Lung (tissue), 17 donors: ENCODE measurements at places on chromosomes 6 and 20. TPM values are rescaled to one million over a fixed set of nuclear protein-coding genes. Genes with fewer than 3 reads are reported as not detected.

- no peak overlapping the region for H3K4me3 ChIP-seq
- H3K4me1 ChIP-seq: no peaks in the 10 kb centered on the region
- DNase-seq: no peak
- no peaks in the 10 kb centered on the region for H3K27me3 ChIP-seq
Measured at GRCh38 chr6:134058622-134059366, 6.4 kb upstream of the SLC2A12 start.

The ANGPT4 gene
- total RNA-seq: 0.67 TPM

DNA sequence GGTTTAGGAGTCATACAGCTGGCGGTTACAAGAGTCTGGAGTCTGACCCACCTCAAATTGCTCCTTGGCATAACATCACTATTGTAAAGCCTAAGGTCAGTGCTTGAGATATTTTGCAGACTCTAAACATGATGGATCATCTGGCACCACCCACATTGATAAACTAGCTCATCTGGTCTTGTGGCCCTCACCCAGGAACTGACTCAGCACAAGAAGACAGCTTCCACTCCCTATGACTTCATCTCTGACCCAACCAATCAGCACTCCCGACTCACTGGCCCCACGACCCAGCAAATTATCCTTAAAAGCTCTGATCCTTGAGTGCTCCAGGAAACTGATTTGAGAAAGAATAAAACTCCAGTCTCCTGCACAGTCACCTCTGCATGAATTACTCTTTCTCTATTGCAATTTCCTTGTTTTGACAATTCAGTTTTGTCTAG, 115.9 kb downstream of the CD24 start:
- no peaks in the 10 kb centered on the region for H3K4me1 ChIP-seq
- H3K36me3 ChIP-seq: no peaks in the 10 kb centered on the region
- no peak overlapping the region for H3K27ac ChIP-seq
- DNase-seq: no peak

The GJA10 gene
- not detected for total RNA-seq

DNA sequence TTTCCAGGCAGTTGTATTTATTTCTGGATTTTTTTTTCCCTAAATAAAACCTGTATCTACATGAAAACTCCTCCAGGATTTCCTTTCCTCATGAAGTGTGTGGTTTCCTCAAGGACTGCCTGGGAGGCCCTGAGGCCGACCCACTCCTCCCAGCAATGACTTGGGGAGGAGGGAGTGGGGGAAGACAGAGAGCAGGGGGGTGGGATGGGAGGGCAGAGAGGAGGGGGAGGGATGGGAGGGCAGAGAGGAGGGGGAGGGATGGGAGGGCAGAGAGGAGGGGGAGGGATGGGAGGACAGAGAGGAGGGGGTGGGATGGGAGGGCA, 161.8 kb upstream of the AGPAT4 start:
- H3K27ac ChIP-seq: no peak overlapping the region
- H3K36me3 ChIP-seq: no peaks in the 10 kb centered on the region
- no peaks in the 10 kb centered on the region for H3K27me3 ChIP-seq
- peaks cover 3% of the 10 kb centered on the region for H3K4me1 ChIP-seq
- DNase-seq: no peak

DNA sequence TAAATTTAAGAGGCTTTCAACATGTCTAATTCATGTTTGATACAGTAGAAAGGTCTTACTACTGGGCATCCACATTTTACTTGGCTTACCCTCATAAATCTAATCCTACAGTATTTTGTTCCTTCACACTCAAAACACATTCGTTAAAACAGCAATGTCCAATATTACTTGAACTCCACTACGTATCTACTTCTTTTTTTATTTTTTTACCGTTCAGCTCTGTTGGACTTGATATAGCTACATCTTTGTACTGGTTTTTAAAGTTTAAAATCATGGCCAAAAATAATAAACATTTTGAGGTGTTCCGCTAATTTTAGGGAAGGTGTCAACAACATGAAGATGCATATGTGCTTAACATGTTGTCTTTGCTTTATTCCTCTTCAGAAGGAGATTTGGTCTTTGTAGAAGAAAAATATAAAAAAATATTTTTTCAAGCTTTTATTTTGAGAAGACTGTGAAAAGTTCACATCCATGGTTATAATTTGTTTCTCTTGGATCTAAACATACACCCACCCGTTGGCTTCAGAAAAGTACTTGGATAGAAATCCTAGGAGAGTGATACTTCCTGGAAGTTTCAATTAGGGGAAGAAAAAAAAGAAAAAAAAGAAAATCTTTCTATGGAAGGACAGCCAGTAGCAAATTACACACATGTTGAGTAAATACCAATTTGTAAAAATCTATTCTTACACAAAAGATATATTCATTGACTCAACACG, 71.5 kb downstream of the EPB41L2 start:
- peaks cover 22% of the 10 kb centered on the region for H3K4me1 ChIP-seq
- H3K27me3 ChIP-seq: no peaks in the 10 kb centered on the region
- peak; percentile 47 for DNase-seq
- no peak overlapping the region for H3K4me3 ChIP-seq
- H3K27ac ChIP-seq: no peak overlapping the region

- no peak for DNase-seq
- H3K27ac ChIP-seq: no peak overlapping the region
- H3K4me1 ChIP-seq: no peaks in the 10 kb centered on the region
Measured at GRCh38 chr6:125558907-125559306, 190.5 kb upstream of the HEY2 start.

The TAGAP gene
- total RNA-seq: 7.9 TPM

GRCh38 chr6:83031689-83032088, 34.0 kb downstream of the UBE3D start:
- no peaks in the 10 kb centered on the region for H3K4me1 ChIP-seq
- no peaks in the 10 kb centered on the region for H3K27me3 ChIP-seq
- H3K27ac ChIP-seq: no peak overlapping the region
- no peak overlapping the region for H3K4me3 ChIP-seq
- peaks cover 10% of the 10 kb centered on the region for H3K36me3 ChIP-seq

- H3K27me3 ChIP-seq: no peaks in the 10 kb centered on the region
- H3K36me3 ChIP-seq: no peaks in the 10 kb centered on the region
- H3K4me1 ChIP-seq: peaks cover 16% of the 10 kb centered on the region
- H3K4me3 ChIP-seq: no peak overlapping the region
- no peak overlapping the region for H3K27ac ChIP-seq
Measured at GRCh38 chr6:25350573-25350972, 71.4 kb downstream of the CARMIL1 start.

DNA sequence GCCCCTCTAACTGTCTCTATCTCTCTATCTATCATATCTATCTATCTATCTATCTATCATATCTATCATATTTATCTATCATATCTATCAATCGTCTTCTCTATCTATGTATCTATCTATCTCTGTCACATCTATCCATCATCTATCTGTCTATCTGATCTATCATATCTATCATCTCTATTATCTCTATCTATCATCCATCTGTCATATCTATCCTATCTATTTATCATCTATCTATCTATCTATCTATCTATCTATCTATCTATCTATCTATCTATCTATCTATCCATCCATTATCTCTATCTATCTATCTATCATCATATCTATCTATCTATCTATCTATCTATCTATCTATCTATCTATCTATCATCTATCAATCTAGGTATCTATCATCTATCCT, 638.0 kb downstream of the DHX35 start:
- no peak overlapping the region for H3K27ac ChIP-seq
- no peaks in the 10 kb centered on the region for H3K4me1 ChIP-seq
- DNase-seq: no peak
- H3K4me3 ChIP-seq: no peak overlapping the region
- no peaks in the 10 kb centered on the region for H3K27me3 ChIP-seq
- no peaks in the 10 kb centered on the region for H3K36me3 ChIP-seq

- H3K4me1 ChIP-seq: no peaks in the 10 kb centered on the region
- DNase-seq: no peak
- H3K36me3 ChIP-seq: no peaks in the 10 kb centered on the region
- no peak overlapping the region for H3K4me3 ChIP-seq
- no peaks in the 10 kb centered on the region for H3K27me3 ChIP-seq
- H3K27ac ChIP-seq: no peak overlapping the region
Measured at GRCh38 chr6:169794317-169795055, 43.1 kb downstream of the ERMARD start.
